ENCODE measurements at places on chromosomes 1 and 21.

DNA sequence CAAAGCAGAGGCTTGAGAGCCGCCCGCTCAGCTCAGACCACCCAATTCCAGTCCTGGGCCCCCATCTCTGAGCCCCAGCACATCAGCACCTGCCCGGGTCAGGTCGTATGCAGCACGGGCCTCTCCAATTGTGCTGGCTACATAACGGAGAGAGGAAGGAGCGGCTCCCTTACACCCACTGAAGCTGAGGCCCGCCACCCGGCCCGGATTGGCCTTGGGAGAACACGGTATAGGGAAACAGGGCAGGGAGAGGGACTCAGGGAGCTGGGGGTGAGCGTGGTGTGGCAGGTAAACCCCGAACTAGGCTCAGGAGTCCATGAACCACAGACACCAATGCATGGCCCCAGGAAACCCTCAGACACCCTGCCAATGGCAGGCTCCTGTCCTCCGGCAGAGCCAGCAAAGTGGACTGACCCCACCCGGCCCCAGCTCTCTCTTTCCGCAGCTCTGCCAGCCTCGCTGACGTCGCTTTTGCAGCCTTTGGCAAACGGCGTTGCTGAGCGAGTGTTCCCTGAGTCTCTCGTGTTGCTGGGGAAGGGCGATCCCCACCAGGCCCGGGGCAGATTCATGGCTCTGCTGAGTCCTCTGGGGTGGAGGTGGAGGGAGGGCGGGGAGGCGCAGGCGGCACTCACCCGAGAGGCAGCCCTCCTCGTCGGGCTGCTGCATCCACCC is 16.5 kb downstream of the MEGF6 start:
- DNase-seq = no peak

DNA sequence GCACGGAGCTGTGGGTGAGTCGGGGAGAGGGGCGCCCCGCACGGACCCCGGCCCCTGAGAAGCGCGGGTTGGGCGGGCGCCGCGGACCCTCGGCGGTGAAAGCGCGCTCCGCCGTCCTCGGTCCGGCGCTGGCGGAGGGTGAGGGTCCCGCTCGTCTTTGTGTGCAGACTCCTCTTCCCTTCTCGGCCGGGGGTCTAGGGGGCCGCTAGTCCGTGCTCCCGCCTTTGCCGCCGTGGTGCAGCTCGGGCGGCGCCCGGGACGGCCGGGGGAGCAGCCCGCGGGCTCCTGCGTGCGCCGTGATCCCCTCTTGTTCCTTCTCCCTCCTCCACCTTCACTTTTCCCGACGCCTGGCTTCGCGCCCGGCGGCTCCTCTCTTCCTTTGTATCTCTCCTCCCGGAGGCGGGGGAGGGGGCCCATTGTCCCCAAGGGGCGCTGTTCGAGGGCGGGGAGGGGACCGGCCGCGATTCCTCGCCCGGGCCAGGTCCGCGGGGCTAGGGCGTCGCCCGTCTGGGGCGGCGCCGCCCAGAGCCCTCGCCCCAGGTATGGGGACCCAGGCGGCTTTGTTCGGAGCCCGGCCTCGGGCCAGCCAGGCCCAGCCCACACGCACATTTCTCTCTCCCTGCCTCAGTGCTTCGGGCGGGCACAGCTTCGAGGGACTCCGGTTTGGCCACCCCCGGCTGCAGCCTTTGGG is 519 bp downstream of the FNBP1L start:
- peak; percentile 79 for DNase-seq

DNA sequence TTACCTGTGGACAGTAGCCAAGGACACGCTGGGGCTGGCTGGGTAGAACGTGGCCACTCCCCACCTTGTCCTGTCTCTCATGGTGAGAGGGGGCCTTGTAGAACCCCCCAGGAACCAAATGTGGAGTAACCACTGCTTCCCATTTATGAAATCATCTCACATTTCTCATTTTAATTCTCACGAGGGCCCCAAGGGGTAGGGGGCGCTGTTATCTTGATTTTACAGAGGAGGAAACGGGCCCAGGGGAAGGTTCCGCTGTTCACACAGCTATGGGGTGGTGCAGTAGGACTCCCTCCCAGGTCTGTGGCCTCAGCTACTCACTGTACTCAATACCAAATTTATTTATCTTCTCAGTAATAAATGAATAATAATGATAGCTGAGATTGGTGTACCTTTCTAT is 5.5 kb downstream of the SMPDL3B start:
- DNase-seq = peak; percentile 64

DNA sequence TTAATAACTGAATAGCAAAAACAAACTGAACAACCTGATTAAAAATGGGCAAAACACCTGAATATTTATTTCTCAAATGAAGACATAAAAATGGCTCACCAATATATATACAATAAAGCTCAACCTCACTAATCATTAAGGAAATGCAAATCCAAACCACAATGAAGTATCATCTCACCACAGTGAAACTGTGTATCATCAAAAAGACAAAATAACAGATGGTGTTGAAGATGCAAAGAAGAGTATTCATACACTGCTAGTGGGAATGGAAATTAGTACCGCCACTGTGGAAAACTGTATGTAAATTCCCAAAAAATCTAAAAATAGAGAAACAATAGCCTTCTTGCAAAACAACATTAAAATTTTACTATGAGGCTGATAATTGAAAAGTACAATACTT is 1660.1 kb upstream of the B3GALT2 start:
- no peak for DNase-seq

GRCh38 chr1:226034482-226034881 is 28.0 kb upstream of the H3-3A start:
- DNase-seq = peak; percentile 88

DNA sequence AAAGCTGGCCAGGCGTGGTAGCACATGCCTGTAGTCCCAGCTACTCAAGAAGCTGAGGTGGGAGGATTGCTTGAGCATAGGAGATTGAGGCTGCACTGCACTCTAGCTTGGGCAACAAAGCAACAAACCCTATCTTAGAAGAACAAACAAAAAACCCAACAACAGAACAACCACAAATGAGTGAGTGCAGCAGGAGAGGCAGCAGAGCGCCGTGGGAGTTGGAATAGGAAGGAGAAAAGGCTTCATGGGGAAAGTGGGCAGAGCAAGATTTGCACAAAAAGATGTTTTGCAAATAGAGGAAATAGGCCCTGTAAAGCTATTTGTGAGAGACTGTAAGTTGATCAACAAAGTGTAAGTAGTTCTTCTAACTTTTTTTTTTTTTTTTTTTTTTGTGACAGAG is 19.6 kb downstream of the SMAP2 start:
- no peak for DNase-seq

- no peak for DNase-seq
Observed at GRCh38 chr1:55689800-55690199, 474.6 kb upstream of the USP24 start.

- DNase-seq = peak; percentile 32
Observed at GRCh38 chr1:165928075-165928731, 100.8 kb downstream of the UCK2 start.

- DNase-seq = no peak
Observed at GRCh38 chr1:115323366-115324004, 14.6 kb downstream of the NGF start.

- no peak for DNase-seq
Observed at GRCh38 chr1:192669174-192669573, 33.2 kb downstream of the RGS13 start.

DNA sequence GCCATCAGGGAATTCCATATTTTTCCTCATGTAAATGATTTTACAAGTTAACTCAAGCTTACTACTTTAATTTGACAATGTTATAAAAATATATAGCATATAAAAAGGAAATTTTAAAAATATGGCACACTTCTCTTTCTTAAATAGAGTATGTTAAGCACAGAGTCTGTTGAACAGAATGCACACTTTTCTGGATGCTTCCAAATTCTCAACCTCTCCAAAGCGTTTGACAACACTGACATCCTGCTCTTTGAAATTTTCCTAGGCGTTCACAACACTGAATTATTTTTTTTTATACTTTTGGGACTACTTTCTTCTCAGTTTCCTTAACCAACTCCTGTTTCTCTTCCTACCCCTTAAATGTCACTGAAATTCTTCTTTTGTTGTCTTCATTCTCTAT is 117.8 kb upstream of the PLXNA2 start:
- DNase-seq = no peak

- DNase-seq = peak; percentile 6
Observed at GRCh38 chr1:97200595-97200994, 479.0 kb downstream of the PTBP2 start.

DNA sequence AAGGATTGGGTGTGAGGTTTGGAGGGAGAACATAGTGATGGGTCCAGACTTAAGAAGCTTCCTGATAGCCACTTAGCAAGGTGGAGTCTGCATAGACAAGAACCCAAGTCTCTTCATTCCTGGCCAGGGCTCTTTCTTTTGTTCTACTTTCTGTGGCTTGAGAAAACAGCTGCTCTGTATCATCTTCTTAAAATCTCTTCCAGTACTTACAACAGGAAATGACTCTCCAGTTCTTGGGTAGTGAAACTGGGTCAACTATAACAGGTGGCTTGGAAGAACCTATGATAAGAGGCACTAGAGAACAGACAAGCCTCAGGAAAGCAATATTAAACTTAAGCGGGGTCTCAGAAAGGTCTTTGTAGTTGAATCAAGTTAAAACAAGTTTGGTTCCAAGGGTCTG is 148.1 kb upstream of the USP24 start:
- no peak for DNase-seq

All from left ventricle myocardium superior (tissue), 1 donor.